ENCODE measurements at places on chromosomes 4 and X.

GRCh38 chrX:72305286-72306084 is at the start of gene CITED1:
Gene CITED1 (minus strand): TSS chrX:72305914. CDS start chrX:72302869, 3,045 bp downstream.
- DNase-seq, result peak; percentile 20

DNA sequence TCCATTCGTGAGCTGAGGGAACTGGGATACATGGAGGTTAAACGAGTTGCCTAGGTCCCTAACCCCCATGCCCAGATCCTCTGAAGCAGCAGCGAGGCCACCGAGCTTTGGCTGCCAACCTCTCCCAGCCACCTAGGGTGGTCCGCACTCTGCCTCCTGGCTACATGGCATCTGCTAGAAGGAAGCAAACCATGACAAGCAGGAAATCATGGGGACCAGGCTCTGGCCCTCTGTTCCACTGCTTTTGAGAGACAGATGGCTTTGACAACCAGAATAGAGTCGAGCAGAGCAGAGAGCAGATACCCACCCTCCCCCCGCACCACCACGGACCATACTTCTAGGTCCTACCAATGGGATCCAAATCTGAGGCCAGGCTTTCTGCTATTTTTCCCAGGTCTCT is 37.5 kb upstream of the NKRF start:
- DNase-seq, result no peak

DNA sequence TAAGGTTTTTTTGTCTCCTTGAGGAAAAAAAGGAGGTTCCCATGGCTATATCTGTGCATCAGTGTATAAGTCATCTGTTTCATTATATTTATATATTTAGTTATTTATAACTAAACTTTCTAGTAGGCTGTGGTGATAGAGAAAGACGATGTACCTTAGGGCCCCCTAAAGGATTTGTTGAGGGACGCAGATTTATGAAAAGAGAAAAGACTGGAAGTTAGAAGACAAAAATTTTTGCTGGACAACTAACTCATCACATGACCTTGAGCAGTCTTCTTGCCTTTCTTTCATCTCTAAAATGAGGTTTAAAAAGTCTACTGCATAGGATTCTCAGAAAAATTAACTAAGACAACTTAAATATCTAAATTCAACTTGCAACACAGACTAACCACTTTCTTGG is 6.1 kb downstream of the GASK1B start:
- DNase-seq, result no peak

DNA sequence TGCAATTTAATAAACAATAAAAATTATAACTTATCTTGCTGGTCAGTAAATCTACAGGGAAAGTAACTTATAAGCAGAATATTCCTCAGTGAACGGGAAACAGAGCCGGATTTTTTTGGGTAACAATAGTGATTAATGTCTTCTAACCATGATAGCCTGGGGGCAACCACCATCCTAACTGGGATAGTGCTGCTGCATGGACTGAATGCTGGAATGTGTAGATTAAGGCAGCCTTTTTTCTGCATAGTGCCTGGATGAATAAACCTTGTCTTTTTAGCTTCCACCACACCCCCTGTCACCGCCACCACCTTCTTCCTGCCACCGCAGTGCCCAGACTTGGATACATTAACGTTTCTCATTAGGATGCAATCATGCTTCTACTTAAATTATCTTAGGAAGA is 83.6 kb upstream of the LNX1 start:
- DNase-seq, result no peak

- DNase-seq, result no peak
Measured at GRCh38 chr4:81982846-81983540, 390.8 kb downstream of the HNRNPD start.
